CD8-positive, alpha-beta T cell (primary cell): ENCODE measurements at places on chromosomes 6 and 20.
A peak's percentile ranks its signal among the peaks of the same experiment; 100 is the strongest.

- DNase-seq: no peak
These were observed 130.2 kb downstream of the SGK1 start for GRCh38 chr6:134187751-134188150.

GRCh38 chr6:148649454-148649963 is 97.3 kb upstream of the UST start:
- no peak for DNase-seq

- DNase-seq: no peak
These were observed 26.1 kb downstream of the FARS2 start for GRCh38 chr6:5287205-5287965.

DNA sequence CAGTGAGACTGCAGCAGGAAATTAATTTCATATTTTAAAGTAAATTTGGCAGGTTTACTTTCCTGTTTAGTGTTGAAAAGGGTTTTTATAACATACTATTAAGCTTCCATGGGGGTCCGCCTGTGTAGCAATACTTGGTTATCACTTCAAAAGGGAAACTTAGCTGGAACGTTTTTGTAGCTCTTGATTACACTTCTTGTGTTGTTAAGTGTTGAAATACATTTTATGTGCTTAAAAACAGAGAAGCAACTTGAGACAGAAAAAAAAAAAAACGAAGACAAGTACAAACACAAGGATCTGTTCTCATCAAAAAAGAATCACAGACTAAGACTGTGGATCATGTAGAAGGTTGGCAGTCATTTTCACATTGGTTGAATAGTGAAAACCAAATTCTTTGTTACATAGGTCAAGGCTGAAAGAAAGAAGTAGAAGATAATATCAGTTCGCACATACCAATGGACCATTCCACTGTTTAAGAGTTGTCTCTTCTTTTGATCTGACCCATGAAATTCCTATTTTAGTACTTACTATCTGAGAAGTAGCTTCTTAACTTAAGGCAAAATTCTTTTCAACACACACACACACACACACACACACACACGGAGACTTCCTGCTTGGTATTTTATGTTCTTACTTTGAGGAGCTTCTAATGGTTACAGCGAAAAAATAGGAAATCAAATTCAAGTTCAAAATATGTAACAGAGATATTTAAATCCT is 113.9 kb upstream of the SLC35B3 start:
- DNase-seq: no peak

GRCh38 chr20:34294563-34294962 is 8.6 kb downstream of the AHCY start:
- no peak for DNase-seq

DNA sequence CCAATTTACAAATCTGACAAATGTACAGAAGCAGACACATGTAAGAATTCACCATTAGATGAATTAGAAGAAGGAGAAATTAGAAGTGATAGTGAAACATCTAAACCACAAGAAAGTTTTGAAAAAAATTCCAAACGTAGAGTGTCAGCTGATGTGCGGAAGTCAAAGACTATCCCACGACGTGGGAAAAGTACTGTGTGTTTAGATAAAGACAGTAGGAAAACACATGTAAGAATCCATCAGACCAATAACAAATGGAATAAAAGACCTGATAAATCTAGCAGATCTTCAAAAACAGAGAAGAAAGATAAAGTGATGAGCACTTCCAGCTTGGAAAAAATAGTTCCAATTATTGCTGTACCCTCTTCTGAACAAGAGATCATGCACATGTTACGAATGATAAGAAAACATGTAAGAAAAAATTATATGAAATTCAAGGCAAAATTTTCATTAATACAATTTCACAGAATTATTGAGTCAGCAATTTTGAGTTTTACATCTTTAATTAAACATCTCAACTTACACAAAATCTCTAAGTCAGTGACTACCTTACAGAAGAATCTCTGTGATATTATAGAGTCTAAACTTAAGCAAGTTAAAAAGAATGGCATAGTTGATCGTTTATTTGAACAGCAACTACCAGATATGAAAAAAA is 28.1 kb upstream of the GJA10 start:
- no peak for DNase-seq

GRCh38 chr6:88780714-88781389 is 182.6 kb downstream of the RNGTT start:
- peak; percentile 37 for DNase-seq

DNA sequence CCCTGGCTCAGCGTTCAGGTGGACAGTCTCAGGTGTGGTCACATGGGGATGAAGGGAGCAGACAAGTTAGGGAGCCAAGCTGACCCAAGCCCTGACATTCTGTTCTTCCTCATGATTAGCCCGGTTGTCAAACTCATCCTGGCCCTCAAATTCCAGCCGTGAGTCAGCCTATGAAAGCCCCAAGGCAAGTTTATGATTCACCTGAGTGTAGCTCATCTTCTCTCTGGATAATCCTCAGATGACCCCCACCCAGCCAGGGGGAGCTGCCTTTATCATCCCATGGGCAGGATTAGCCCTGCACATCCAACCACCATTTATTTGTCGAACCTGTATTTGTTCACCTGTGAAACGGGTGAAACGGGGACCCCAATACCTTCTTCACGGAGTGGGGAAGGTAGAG is 161.9 kb downstream of the DHX35 start:
- no peak for DNase-seq

GRCh38 chr20:59182401-59183044 is 18.9 kb downstream of the ZNF831 start:
- peak; percentile 11 for DNase-seq

DNA sequence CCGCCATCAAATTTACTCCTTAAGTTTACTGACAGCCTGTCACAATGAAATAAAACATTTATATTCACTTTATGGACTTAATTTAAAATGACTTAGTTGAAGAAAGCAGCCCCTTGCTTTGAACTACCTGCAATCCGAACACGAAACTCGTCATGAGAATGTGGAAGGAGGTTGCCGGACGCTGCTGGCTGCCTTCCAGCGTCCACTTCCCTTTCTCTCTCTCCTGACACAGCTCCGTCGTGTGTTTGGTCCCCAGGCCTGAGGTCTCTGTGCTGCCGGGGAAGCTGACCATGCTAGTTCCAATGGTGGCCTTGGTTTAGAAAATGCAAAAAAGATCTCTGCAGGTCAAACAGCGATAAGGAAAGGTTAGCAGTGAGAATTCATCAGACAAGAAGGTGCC is 519.7 kb downstream of the CDH26 start:
- no peak for DNase-seq

DNA sequence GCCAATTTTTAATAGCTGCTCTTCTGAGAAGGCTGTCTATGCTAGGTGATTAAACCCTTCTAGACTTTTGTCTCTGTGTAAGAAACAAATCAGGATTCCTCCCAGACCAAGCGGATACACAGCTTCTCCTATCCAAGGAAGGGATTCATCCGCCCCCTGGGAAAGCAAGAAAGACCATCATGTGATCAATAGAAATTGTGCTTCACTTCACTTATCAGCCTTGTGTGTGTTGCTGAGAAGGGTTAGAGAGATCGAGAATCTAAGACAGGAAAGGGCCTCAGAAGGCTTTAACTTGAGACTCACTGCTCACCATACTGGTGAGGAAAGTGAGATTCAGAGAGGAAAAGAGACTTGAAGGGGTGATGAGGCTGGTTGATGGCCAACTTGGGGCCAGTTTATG is 1.5 kb downstream of the ABCC10 start:
- no peak for DNase-seq

DNA sequence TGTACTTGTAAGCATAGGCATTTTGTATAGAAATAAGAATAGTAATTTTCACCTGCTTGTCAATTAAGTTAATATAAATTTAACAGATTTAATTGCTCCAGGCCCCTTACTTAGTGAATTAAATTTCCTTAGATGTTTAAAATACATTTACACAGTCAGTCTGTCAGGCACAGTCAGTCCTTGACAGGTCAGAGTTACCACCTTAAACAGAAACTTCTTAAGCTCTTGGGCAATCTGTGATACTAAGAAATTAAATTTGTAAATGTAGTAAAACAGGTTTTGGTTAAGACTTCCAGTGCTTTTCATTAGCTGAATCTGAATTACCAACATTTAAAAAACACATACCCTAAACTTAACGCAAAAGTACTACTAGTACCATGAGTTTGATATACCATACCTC is 15.9 kb downstream of the PTPRA start:
- DNase-seq: no peak

DNA sequence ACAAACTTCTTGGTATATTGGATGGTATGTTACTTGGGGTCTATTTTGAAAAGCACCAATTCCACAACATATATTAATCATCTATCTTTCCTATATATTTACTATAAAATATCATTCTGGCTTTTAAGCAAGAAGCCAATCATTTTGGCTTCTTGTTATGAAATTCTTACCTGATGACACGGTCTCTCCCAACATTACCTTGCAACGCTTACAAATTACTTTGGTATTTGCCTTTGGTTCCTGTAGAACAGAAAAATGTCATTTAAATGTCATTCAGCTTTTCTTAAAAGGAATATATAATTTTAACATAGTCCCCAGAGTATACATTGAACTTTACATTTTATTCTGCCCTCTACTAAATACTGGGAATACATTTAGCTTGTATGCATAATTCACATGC is 27.4 kb downstream of the UBE3D start:
- no peak for DNase-seq

DNA sequence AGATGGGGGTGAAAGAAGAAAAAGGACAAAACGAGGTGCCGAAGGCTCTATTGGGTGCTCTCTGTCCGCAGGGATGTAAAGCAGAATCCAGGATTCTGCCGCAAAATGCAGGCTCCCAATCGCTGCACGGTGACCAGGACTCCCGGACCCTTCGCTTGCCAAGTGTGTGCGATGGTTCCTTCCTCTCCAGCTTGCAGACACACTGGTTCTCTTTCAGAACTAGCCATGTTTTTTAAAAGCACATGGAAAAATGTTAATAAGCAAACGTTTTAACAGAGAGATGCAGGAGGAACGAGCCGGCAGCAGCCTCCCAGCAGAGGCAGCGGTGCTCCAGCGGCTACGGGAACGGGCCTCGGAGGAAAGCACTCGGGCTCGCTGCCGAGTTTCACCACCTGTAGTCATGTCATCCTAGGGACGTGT is 59.6 kb downstream of the ZNF831 start:
- no peak for DNase-seq

GRCh38 chr6:89311853-89312531 is 3.1 kb downstream of the GABRR2 start:
- no peak for DNase-seq

- DNase-seq: no peak
These were observed 36.1 kb downstream of the ELOVL2 start for GRCh38 chr6:11007715-11008608.
